ENCODE measurements at places on chromosomes 13 and 19.

DNA sequence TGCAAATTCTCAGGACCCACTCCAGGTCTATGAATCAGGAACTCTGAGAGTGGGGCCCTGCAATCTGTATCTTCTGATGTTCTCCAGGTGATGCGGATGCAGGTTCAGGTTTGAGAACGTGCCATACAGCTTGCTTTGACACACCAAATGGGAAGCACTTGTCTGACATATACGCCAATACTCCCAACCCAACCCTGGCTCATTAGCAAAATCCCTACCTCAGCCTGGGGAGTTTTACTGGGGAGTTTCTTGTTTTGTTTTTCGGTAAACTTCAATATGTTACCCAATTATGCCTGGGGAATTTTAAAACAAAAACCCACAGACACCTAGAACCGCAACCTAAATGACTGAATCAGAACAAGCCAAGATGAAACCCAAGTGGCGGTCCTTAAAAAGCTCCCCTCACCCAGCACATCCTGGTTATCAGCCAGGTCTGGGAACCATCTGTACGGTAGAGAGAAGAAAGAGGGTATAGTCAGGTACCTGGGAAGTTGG lies 41.2 kb downstream of the ABCC4 start:
- no peak for DNase-seq

DNA sequence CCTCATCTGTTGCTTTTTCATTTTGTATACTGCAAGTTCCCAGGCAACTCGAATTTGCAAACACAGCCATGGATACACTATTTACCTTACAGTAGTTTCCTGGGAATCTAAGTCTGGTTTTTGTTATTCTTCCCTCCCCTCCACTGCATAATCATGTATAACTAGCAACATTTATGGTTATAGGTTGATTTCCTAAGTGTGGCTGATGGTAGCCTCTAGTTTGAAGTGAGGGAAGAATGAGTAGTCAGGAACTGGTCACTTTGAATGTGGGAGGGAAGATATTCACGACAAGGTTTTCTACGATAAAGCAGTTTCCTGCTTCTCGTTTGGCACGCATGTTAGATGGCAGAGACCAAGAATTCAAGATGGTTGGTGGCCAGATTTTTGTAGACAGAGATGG lies at the start of gene KCNRG:
KCNRG (plus strand) TSS at position 187 of the 400 bp plus-strand sequence; CDS start at position 237, 50 bp downstream.
- DNase-seq: no peak

DNA sequence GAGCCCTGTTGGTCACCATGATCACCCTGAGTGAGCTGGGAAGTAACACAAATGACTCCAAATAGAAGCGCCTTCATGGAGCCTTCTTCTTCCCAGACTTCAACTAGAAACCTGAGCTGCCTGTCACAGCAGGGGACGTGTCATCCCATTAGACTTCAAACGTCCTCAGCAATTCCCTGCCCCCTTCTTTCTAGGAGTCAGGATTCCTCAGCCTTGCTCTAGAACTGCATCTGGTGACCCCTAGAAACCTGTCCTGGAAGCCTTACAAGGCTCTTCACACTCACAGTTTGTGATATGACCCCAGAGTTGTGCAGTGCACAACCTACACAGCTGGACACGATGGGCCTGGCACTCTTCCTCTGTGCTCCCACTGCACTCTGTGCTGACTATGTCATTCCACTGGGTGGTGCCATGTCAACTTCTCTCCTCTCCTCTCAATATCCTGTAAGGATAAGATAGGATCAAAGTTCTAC lies 23.6 kb upstream of the TTYH1 start:
- no peak for DNase-seq

DNA sequence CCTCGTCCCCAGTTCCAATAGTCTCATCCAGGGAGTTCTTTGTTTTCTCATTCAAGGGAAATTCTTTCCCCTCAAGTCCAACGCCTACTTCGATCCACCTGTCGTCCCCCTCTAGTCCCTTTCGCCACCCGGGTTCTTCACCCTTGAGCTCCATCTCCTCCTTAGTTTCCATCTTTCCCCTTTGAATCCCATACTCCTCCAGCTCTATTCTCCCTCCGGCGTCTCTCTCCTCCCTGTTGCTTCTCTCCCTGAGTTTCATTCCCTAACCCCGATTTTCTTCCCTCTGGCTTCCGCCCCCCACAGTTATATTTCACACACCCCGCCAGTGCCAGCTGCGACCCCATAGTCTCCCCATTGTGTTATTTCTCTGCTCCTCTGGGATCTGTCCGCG lies 628 bp upstream of the SLC17A7 start:
- DNase-seq: no peak

DNA sequence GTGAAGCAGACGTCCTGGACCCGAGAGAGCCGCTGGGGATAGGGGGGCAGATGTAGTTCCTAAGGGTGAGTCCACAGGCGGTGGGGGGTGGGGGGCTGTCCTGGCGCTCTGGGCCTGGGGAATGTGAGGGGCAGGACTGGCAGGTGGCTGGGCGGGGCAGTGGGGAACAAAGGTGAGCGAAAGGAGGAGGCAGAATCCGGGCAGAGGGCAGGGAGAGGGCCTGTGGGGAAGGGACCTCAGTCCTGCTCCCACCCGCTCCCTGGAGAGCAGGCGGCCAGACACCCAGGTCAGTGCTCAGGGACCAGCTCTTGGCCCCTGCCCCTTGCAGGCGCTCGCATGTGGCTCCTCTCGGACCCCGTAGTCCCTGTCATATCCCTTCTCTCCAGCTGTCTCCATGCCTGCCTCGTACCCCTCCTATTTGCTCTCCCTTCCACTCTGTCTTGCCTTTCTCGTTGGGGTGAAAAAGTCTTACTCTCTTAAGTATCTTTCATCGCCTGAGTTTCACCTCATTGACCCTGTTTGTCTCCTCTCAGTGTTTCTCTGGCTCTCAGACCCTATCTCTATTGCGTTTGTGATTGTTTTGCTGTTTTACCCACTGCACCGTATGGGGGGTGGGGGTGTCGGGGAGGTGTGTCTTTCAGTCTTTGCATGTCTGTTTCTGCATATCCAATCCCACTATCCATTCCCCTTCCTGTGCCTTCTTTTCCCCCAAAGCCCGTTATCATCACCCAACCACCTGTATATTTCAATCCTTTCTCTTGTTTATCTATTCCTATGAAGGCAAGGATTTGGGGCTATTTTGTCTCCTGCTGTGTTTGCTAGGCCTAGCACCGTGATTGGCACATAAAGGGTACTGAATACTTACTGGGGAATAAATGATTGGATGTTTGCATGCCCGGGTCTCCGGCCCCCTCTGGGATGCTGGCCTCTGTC lies 5.8 kb downstream of the SPHK2 start:
- DNase-seq: no peak

DNA sequence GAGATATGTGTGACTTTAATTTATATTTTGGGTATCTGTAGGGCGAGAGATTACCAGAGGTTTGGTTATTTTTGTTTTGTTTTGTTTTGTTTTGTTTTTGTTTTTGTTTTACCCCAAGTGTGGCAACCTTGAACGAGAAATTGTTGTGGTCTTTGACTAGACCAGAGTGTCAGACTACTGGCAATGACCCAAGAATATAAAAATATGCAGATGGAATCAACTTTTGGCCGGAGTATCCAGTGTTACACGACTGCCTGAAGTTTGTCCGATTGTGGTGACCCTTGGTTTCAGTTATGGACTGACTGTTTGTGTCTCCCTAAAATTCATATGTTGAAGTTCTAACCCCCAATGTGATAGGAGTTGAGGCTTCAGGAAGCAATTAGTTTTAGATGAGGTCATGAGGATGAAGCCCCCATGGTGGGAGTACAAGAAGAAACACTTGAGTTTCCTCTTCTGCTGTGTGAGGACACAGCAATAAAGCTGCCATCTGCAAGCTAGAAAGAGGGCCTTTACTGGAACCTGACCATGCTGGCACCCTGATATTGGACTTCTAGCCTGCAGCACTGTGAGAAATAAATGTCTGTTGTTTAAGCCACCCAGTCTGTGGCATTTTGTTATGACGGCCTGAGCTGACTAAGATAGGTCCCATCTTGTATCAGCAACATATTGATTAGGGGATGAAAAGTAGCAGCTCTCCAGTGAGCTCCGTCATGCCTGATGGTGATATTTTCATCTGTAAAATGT lies 261.7 kb downstream of the MTUS2 start:
- DNase-seq: no peak

GRCh38 chr13:29923554-29924481 lies 73.4 kb upstream of the UBL3 start:
- DNase-seq: peak; percentile 20

DNA sequence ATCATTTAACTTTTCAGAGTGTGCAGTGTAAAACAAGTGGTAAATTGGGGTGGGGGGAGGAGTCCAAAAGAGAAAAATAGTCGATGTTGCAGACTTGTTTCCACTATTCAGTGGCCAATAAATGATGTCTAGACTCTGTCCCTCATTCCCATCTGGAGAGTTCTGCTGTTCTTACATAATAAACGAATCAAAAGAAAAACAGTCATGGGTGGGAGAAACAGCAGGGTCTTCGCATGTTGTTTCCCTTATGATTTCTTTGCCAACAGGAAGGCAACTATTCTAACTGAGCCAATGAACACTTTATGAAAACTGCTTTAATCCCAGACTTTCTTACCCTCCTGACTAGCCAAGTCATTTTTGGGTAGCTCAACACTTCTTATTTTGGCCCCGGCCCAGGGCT lies 615.5 kb downstream of the FGF9 start:
- no peak for DNase-seq

GRCh38 chr19:46392837-46393236 lies 20.5 kb downstream of the CCDC8 start:
- no peak for DNase-seq

DNA sequence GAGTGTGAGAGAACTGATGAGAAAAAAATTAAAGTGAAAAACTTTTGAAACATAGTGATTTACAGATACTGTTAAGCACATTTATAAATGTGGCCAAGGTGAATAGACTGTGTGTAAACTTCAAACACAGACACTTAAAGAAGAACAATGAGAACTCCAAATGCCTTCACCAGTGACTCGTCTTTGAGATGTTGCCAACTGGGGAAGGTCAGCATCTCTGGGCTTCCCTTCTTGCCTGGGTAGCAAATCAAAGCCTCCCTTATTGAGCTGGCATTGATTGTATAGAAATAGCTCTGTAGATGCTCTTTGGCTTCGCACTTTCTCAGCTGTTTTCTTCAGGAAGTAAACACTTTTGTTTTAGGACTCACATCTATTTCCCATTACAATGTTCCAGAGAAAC lies 177.3 kb upstream of the SGCG start:
- DNase-seq: no peak

DNA sequence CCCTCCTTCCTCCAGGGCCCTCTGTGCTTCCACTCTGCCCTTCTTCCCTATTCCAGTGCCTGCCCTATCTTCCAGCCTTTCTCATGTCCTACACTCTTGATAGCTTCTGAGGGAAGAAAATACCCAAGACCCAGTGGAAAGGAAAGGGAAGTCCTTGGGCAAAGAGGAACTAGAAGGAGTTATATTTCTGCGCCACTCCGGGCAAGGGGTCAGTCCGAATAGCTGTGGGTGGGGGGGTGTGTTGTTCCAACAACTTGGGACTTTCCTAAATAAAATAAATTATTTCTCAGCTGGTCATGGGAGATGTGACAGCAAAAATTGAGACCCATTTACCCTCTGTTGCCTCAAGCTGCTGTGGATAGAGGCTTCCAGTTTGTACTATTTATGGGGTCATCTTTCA lies 23.2 kb downstream of the CABP5 start:
- DNase-seq: no peak

DNA sequence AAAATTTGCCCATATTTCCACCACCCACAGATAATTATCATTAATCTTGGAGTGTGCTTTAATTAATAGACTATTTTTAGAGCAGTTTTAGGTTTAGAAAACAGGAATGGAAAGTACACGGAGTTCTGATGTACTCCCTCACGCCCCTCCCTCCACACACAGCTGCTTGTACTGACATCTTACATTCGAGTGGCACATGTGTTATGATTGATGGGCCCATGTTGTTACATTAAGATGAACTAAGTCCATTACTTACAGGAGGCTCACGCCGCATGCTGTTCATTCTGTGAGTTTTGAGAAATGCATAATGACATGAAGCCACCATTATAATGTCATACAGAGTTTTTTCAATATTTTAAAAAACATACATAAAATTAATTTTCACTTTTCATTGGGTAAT lies 1.2 kb upstream of the SPATA13 start:
- no peak for DNase-seq

- no peak for DNase-seq
These were observed at the start of gene TARM1 for GRCh38 chr19:54081032-54081431. TARM1 (minus strand) TSS chr19:54081365; CDS start chr19:54081340, 25 bp downstream.

GRCh38 chr13:80665792-80666333 lies 324.9 kb upstream of the SPRY2 start:
- no peak for DNase-seq

DNA sequence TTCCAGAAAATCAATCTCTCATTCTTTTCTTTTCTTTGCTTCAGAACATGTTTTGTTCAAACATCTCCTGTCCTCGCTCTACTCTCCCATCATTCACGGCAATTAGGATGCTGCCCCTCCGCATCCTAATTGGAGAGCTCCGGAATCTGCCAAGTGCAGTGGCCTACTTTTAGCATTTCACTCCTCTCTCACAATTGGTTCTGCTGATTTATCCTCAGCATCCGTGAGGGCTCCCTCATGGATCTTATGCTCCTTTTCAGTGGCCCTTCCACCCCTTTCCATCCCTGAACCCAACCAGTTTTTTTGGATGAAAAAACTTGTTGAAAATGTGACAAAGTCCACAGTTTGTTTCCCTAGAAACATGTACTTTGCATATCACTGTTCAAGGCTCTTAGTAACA lies 22.4 kb downstream of the AMER2 start:
- no peak for DNase-seq

DNA sequence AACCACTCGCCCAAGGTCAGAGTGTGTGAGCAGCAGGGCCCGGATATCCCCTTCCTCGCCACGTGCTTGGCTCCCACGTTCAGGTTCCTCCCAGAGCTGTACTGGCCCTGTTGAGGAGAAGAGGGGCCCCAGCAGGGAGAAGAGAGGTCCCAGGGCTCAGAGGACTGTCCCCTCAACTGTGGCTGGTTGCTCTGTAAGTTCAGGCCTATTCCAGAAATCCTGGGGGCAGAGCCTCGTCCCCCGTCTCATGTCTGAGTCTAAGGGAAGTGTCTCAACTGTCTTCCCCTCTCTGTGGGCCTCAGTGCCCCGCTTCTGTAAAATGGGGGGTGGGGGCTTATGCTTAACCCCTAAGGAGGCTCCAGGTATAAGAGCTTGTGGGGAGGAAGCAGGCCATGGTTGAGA lies 3.9 kb downstream of the PPP5C start:
- DNase-seq: no peak

DNA sequence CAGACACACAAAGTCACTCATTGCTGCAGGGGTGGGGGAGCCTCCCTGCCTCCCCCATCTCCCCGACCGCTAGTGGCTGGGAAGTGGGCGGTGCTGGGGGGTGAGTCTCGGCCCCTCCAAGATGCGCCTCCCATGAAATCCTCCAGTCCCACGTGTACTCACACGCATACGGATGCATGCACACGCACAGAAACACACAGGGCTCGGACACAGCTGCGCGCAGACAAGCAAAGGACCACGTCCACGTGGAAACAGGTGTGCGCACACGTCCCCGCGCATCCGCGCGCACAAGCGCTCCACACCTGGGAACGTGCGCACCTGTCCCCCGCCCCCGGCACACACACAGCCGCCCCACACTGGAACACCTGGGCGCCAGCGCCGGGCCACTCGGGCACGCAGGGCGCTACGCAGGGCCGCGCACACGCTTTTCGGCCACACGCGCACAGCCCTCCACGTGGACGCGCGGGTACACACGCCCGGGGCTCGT lies 687 bp downstream of the MATK start:
- DNase-seq: no peak
